CD14-positive monocyte (primary cell): ENCODE measurements at places on chromosomes 12 and 14. TPM values are rescaled to one million over a fixed set of nuclear protein-coding genes. Genes with fewer than 3 reads are reported as not detected.
A peak's percentile ranks its signal among the peaks of the same experiment; 100 is the strongest.

DNA sequence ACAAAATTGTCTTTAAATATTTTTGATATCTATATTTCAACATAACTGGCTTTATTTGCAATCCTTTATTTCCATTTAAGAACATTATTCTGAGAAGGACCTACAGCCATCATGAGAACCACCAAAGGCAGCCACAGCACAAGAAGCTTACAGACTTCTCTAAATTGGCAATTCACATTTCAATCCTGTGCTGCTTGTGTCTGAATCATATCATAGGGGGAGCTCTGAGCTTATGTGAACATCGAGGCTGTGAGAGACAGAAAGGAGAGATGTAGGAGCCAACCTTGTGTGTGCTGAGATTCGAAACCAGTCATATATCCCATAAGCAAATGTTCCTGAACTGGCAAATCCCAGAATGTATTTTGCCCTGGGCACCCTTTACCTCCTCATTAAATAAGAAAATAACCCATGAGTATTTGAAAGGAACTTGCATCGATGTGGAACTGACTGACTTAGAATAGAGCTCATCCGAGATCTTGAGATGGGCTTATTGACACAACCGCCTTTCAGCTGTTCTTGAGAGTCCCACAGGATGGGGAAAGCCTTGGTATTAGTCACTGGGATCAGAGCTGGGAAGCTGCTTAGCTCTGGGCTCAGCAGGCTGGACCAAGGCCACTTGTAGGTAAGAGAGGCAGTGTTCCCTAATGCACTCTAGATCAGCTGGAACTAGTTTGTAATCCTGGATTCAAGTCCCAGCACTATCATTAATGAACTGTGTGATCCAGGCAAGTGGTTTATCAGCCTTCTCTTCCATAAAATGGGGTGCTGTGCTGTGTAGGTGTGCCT lies 329.8 kb downstream of the CACNA1C start:
- no peak for DNase-seq

DNA sequence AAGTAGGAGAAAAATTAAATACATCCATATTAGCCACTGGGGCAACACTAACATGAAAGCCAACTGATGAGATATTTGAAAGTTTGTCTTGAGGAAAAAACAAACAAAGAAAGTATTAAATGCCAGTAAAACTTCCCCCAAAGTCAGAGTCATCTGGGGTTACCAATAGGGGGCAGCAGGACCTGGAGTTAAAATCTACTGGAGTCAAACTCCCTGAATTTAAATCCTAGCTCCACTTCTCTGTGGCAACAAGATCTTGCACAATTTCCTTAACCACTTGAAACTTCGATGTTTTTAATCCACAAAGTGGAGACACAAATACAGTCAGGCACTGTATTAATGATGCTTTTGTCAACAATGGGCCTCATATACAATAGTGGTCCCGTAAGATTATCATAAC lies 14.4 kb downstream of the PLEKHG7 start:
- peak; percentile 3 for DNase-seq

- no peak for DNase-seq
Measured at GRCh38 chr14:92880851-92881250, 42.1 kb upstream of the CHGA start.

DNA sequence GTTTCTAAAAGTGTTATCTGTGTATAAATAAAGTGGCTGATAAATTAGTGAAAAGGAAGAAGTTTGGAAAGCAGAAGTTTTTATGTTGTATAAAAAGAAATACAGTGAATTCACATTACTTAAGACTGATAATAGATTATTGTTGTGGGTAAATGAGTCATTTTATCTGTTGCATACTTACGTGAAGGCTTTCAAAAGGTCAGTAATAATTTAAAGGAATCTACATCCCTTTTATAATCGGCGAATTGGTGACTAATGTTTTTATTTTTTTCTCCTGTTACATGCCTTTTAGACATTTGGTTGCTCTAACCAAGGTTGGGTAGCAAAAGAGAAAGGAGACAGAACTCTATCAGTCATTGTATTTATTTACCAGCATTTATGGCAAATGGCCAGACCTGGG lies 155.9 kb downstream of the SLC41A2 start:
- DNase-seq: no peak

DNA sequence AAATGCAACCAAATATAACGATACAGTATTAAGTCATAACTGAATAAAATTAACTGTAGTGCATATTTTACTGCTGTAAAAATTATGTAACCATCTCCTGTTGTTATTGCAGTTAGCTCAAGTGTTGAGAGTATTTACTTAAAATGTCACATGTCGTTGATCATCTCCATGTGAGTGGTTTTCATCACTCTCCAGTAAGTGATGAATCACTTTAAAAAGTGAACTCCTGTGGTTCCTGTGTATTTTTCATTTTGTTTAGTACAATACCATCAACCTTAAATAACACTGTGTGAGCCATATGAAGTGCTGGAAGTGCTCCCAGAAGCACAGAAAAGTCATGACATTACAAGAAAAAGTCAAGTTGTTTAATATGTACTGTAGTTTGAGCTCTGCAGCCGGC lies 104.7 kb upstream of the SLCO1B1 start:
- DNase-seq: no peak

Gene SMIM41
- not detected in 2 replicates for polyA plus RNA-seq

GRCh38 chr12:71014180-71014785 lies 93.7 kb upstream of the PTPRR start:
- DNase-seq: no peak

Gene TRAFD1
- 30.4 and 35.2 TPM in 2 replicates for polyA plus RNA-seq

DNA sequence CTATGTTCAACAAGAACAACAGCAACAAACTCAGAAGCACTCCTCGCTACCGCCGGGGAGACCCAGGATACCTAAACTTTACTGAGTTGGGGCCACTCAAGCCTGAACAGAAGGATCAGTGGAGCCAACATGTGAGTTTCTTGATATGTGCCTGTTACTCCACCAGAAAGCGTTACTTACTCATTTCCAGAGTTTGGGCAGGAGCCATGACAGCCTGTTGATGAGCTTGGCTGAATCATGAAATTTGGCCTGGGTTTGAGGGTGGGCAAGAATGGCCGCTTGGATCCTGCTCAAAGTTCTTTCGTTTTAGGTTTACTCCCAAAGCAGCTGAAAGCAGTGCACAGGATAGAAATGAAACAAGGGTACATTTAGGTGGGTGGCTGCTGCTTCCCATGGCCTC lies 12.0 kb upstream of the GALNT6 start:
- DNase-seq: no peak

Gene MDM1
- polyA plus RNA-seq: 6.7 TPM

Gene CLEC4C
- 0.54 TPM for polyA plus RNA-seq

Gene APOF
- polyA plus RNA-seq: not detected

DNA sequence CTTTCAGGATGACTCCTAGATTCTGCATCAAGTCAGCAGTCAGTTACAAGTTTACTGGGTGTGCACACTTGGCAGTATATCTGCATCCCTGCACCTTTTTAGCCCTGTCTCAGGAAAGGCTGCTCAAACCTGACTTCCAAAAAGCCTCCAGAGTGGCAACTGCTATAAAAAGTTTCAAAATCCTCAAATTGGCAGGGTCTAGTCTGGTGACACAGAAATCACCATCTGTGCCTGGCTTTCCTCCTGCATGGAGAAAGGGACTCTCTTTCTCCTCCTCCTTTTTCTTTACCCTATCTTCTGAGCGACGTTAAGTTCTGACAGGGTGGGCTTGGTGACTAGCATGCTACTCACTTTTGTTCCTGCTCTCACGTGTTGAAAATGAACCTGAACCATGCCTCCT lies 679.5 kb downstream of the C12orf50 start:
- DNase-seq: no peak
